ENCODE measurements at places on chromosomes 11 and 22.

GRCh38 chr22:17429516-17429915 is 60.3 kb downstream of the CECR2 start:
- DNase-seq, result no peak

GRCh38 chr22:39446239-39446721 is 10.5 kb upstream of the MGAT3 start:
- no peak for DNase-seq

DNA sequence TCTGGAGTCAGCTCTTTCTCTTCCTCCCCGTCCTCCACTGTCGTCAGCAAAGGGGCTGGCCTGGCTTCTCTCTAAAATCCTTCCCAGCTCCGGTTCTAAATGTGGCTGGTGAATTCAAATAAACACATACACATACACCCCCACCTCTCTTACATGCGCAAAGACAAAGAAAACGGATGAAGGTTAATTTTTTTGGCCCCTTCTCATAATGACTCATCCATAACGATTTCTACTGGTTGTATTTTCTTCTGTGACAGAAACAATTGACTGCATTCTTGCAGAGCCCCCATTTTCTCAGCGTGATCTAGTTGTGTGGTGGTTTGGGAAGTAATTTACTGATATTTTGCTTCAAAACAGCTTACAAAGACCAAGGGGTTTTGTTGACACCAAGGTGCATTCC is 130.0 kb upstream of the NTM start:
- no peak for DNase-seq

- peak; percentile 18 for DNase-seq
Observed at GRCh38 chr11:72781313-72782080, 12.3 kb downstream of the STARD10 start.

GRCh38 chr11:68373815-68374501 is 61.6 kb downstream of the LRP5 start:
- no peak for DNase-seq

GRCh38 chr11:15291885-15292284 is 177.2 kb downstream of the INSC start:
- no peak for DNase-seq

DNA sequence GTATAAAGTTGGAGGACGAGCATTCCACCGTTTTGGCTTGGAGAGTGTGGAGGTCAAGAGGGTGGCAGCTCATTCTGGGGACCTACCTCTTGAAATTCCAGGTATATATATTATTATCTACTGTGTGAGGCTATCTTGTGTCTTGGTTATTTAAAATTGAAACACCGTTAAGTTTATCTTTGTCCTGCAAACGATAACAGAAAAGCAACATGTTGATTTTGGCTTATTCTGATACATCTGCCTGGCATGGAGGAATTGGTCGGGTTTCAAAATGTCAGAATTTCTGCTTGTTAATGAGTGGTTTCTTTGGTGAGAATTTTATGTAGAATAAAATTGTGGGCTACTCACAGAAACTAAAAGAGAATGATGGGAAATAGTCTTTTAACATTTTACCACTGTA is 54.4 kb downstream of the SVIP start:
- no peak for DNase-seq

DNA sequence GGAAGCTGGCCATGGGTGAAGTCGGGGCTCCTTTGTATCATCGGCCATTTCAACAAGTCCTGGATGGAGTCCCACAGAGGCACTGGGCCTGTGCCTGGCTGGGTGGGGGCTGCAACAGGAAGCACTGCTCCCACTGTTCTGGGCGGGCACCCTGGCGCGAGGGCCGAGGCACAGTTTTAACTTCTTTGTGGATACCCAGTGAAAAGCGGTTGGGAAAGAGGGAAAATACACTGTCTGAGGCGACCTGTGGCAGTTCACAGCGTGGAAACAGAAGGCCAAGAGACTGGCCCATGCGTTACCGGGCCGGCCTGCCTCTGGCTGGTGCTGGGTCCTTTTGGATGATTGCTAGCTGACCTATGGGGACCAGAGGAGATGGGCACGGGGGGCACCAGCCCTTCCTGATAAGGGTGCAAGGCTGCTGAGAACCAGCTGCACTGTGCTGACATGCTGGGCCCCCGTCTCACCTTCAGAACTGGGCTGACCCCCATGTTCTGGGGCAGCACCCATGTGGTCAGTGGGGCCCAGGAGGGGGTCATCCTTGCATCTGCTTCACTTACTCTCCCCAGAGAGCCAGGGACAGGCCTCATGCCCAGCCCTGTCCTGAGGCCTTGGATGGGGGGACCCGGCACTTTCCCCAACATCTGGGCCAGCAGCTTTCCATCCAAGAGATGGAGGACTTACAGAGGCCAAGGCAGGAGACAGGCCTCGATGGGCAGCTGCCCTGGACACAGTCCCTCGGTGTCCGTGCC is 4.2 kb downstream of the OVOL1 start:
- DNase-seq, result no peak

DNA sequence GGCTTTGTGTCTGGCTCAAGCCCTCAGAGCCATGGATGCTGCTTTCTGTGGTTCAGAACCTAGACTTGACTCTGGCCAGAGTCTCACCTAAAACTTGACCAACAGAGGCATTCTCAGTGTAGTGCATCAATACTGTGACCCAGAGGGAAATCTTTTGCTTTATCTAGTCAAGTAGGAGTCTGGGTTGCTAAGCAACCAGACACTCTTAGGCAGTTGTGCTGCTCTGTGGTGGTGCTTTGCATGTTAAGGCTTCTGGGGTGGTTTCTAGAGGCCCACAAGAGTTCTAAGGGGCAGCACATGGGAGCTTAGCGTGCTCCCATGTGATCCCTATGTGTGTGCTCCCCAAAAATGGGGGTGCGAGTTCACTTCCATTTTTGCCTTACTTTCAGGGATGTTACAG is 224.6 kb upstream of the PLET1 start:
- no peak for DNase-seq

GRCh38 chr11:123302751-123303195 is 107.7 kb upstream of the CLMP start:
- no peak for DNase-seq

DNA sequence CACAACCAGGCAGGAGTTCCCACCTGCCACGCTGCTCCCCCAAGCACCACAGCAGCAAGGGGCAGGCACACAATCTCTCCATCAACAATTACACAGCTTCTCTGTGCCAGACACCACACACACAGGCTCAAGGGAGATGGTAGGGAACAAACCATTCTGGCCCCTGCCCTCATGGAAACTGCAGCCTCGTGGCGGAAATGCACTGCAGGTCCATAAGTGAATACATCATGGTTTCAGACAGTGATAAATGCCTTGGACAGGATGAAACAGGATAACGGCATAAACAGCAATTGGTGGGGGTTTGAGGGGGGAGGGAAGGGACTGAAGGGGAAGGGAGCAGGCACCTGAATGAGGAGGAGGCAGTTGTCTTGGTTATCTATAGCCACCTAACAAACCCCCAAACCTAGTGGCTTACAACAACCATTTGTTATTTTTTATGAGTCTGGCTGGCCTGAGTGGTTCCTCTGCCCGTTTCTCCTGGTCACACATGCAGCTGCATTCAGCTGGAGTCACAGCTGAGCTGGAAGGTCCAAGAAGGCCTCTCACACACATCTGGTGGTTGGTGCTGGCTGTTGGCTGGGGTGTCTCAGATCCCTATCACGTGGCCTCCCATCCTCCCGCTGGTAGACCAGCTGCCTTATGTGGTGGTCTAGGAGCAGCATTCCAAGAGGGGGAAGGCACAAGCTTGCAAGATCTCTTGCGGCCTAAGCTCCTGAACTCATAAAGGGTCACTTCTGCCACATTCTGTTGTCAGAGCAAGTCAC is 15.0 kb upstream of the YWHAH start:
- DNase-seq, result no peak

GRCh38 chr11:112608509-112608908 is 347.8 kb upstream of the PLET1 start:
- DNase-seq, result no peak

- DNase-seq, result no peak
Observed at GRCh38 chr22:43789452-43789851, 22.7 kb downstream of the EFCAB6 start.

DNA sequence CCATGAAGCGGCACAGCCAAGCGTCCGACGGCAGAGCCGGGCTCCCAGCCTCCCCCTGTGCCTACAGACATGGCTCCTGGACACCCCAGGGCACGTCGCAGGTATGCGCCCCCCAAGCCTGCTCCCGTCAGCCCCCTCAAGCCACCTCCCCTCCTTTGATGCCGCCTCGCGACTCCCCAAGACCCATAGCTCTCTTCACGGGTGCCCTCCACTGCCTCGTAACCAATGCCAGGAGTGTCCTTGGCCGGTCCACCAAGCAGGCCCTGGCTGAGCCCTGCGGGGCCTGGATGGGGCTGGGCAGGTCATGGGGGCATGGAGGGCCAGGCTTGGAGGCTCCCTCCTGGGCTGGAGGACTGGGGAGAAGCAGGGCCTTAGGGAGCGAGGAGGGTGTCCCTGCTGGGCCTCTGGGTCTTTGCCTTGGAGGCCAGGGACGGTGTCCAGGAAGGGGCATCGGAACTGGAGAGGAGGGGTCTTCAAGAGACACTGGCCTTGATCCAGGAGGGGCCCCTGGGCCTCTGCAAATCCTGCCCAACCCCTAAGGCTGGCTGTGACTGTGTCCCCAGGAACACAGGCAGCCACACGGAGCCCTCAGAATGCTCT is 9.2 kb downstream of the ANO9 start:
- DNase-seq, result no peak

- no peak for DNase-seq
Observed at GRCh38 chr11:76684516-76684915, 14.0 kb upstream of the LRRC32 start.

- no peak for DNase-seq
Observed at GRCh38 chr22:46350646-46351045, 15.1 kb downstream of the TRMU start.

DNA sequence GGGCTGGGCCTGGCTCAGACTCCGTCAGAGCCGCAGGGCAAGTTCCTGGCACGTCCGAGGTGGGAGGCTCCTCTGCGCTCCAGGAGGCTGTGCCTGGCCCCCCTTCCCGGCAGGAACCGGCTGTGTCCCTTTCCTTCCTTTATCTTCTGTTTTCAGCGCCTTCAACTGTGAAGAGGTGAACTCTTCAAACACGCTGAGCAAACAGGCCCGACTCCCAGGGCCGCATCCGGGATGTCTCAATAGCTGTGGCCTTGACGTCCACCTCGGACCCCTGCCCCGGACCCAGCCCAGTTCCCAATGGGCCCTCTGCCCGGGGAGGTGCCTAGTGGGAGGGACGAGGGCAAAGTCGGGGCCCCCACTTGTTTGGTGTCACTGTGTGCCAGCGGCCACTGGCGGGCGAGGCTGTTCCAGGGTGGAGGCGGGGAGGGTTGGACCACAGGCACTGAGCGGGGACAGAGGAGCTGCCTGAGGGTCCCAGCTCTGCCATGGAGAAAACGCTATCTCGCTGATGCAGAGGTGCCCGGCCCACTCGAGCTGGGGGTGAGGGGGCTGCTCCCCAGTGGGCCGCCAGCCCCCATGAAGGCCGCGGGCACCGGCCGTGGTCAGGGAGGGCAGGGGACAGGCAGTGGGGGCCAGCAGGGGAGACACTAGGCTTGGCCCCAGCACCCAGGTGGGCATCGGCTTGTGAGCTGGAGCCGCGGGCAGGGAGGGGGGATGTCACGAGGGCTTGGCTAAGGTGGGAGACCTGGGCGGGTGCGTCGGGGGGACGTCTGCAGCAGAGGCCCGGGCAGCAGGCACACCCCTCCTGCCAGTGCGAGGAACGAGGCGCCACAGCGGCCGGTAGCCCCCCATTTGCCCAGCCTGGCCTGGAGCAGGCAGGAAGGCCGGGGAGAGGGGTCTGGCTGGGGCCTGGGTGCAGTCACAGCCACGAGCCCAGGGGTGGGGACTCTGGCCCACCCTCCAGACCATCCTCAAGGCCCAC is 2.7 kb upstream of the MUC5B start:
- DNase-seq, result no peak

GRCh38 chr11:48307760-48308386 is 1.9 kb downstream of the OR4S1 start:
- DNase-seq, result peak; percentile 51

DNA sequence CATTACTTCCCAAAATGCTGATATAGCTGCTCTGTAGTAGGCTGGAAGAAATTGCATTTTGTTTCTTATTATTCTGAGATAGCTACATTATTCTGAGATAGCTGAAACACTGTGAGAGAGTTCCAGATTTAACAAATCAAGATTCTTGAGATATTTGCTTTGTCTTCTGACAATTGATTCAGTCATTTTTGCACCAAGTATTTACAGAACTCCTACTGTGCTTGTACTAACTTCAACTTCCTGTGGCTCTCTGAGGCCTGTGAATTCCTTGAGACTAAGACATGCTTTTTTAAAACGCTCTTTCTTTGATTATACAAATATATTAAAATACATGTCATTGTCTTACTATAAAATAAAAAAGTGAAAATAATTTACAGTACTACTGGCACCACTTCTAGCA is 52.7 kb downstream of the USP47 start:
- DNase-seq, result no peak

- peak; percentile 9 for DNase-seq
Observed at GRCh38 chr11:36333897-36334296, 37.8 kb downstream of the PRR5L start.
